ENCODE measurements at places on chromosomes 2 and 18.

GRCh38 chr2:64873472-64873924 is 115.7 kb upstream of the SLC1A4 start:
- DNase-seq = peak; percentile 85

GRCh38 chr2:229927817-229928321 is 5.6 kb downstream of the FBXO36 start:
- DNase-seq = no peak

GRCh38 chr18:26267357-26267930 is 41.2 kb downstream of the TAF4B start:
- DNase-seq = no peak

DNA sequence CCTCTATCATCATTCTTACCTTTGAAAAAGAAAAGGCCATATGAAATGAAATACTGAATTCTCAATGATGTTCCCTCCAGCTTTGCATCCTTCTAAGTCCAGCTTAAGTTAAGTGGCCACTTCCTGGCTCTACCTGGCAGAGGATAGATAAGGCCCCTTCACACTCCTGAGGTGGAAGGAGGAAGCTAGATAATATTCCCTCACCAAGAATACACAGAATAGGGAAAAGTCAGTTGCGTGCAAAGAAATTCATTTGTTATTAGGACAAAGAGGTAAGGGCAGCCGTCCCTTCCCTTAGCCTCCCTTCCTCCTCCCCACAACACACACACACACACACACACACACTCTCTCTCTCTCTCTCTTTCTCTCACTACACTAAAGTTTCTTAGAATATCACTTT is 37.5 kb downstream of the OLA1 start:
- no peak for DNase-seq

DNA sequence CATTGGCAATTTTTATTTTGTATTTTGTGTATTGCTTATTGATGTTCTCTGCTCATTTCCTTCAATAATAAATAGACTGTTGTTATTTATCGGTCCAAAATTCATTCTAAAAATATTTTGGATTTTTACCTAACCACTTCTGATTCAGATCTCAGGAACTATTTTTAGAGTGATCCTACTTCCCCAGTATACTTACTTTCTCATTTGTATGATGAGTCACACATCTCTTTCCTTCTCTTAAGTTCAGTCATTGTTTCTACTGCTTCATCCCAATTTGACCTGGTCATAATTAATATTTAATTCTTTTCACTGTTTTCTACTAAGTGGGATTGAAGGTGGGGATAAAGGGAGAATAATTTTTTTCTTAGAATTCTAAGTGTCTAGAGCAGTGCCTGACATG is 75.1 kb downstream of the AGPS start:
- DNase-seq = no peak
